ENCODE measurements at places on chromosomes 5 and 9. TPM values are rescaled to one million over a fixed set of nuclear protein-coding genes. Genes with fewer than 3 reads are reported as not detected.

The DDX4 gene
- total RNA-seq, result not detected

The ZNF366 gene
- 8.7 TPM for total RNA-seq

The FCN2 gene
- total RNA-seq, result not detected

The MAPK9 gene
- total RNA-seq, result 41.7 TPM

The SH3PXD2B gene
- 5.4 TPM for total RNA-seq

The ACSL6 gene
- total RNA-seq, result 3.4 TPM

The PCDHB15 gene
- total RNA-seq, result 5.8 TPM

The DMAC1 gene
- total RNA-seq, result 138 TPM

The ZBED3 gene
- 6.5 TPM for total RNA-seq

The PCDHB3 gene
- total RNA-seq, result 0.70 TPM

The IL12B gene
- total RNA-seq, result not detected

The IFNA7 gene
- total RNA-seq, result not detected

The ENDOG gene
- 84.4 TPM for total RNA-seq

The ISCA1 gene
- total RNA-seq, result 66.5 TPM

The TSPAN17 gene
- total RNA-seq, result 30.0 TPM

The PAX5 gene
- not detected for total RNA-seq

The IL3 gene
- not detected for total RNA-seq

The CEL gene
- total RNA-seq, result 7.7 TPM

The GPX8 gene
- total RNA-seq, result 7.4 TPM

The SMIM33 gene
- total RNA-seq, result not detected

The GABRB2 gene
- total RNA-seq, result 0.05 TPM

The PRRC1 gene
- total RNA-seq, result 20.3 TPM

The IL4 gene
- total RNA-seq, result not detected

The TLX3 gene
- total RNA-seq, result not detected

The SLC25A2 gene
- total RNA-seq, result not detected

The SPEF2 gene
- total RNA-seq, result 1.1 TPM

The COL5A1 gene
- total RNA-seq, result 18.7 TPM

The BARHL1 gene
- total RNA-seq, result not detected

The PCDHB7 gene
- total RNA-seq, result 0.87 TPM

The SPINK6 gene
- total RNA-seq, result not detected

The BTNL3 gene
- total RNA-seq, result not detected

The OLFML2A gene
- 27.3 TPM for total RNA-seq

The UBTD2 gene
- 8.6 TPM for total RNA-seq

The AGXT2 gene
- not detected for total RNA-seq

The SLCO6A1 gene
- not detected for total RNA-seq

The CDKN2A gene
- total RNA-seq, result 0.49 TPM

The PCDHB6 gene
- 0.51 TPM for total RNA-seq

The DAB2 gene
- total RNA-seq, result 41.9 TPM

The NEUROG1 gene
- total RNA-seq, result not detected

The TAF1L gene
- not detected for total RNA-seq

The TSLP gene
- 6.0 TPM for total RNA-seq

The SMU1 gene
- total RNA-seq, result 15.2 TPM
